Mucosa of gallbladder (tissue), 1 donor: ENCODE measurements at places on chromosomes 6 and 20. TPM values are rescaled to one million over a fixed set of nuclear protein-coding genes. Genes with fewer than 3 reads are reported as not detected.

SIGLEC1 gene
- total RNA-seq: 8.2 TPM

HSPA1L gene
- 2.8 TPM for total RNA-seq

COL21A1 gene
- total RNA-seq: 3.3 TPM

PCSK2 gene
- 2.6 TPM for total RNA-seq

ADGRF4 gene
- 0.52 TPM for total RNA-seq

C20orf202 gene
- total RNA-seq: 0.66 TPM

FAM8A1 gene
- total RNA-seq: 34.3 TPM

OPN5 gene
- total RNA-seq: not detected

ME1 gene
- 30.2 TPM for total RNA-seq

RPL7L1 gene
- total RNA-seq: 61.1 TPM

FAM83B gene
- total RNA-seq: 14.5 TPM

APCDD1L gene
- total RNA-seq: 1.1 TPM

PTGIS gene
- total RNA-seq: 101 TPM

CST9 gene
- total RNA-seq: not detected

SAPCD1 gene
- total RNA-seq: 2.7 TPM

CRISP2 gene
- total RNA-seq: 9.8 TPM

POM121L2 gene
- total RNA-seq: not detected

SLC32A1 gene
- not detected for total RNA-seq

TFAP2D gene
- not detected for total RNA-seq
